Adrenal gland (tissue), 19 donors: ENCODE measurements at places on chromosomes 2 and 18.

DNA sequence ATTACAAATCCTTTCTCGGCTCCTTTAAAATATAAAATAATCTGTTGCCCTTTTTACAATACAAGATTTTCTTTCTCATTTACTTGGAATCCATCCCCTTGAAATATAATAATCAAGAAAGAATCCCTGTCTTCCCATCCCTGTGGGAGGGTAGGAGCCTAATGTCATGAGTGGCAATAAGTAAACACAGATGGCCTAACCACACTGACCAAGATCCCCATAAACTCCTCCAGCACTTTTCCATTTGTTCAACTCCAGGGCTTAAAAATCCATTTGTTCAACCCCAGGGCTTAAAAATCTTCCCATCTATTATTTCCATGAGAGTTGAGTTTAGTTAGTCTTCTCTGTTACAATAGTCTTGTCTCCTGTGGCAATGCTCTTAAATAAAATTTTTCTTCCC, 297.6 kb downstream of the CDH7 start:
- no peak for DNase-seq

DNA sequence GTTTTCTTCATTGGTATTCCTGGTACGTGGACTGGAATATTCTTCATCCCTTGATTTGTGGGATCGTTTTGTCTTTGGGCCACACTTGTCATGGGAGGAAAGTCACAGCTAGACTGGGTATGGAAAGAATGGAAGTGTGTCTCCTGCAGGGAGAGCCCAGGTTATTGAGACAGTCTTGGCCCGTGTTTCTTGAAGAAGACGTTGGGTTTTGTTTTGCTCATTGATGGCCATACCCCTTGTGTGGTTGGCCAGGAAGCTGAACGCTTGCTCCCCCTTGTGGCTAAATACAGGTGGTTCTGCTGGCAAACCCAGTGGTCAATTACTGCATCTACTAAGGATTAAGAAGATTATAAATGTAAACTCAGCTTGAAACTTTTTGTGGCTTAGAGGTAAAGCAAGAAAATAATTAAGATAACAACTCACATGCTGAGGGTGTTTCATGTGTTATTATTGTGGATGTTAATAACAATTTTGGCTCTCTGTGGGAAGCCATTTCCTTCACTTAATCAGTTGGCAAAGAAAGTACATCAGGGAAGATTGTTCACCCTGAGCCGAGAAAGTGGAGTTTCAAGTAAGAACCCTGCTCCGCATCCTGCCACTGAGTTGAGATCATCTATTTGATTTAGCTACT, 91.8 kb downstream of the NEDD4L start:
- DNase-seq: peak; percentile 67

DNA sequence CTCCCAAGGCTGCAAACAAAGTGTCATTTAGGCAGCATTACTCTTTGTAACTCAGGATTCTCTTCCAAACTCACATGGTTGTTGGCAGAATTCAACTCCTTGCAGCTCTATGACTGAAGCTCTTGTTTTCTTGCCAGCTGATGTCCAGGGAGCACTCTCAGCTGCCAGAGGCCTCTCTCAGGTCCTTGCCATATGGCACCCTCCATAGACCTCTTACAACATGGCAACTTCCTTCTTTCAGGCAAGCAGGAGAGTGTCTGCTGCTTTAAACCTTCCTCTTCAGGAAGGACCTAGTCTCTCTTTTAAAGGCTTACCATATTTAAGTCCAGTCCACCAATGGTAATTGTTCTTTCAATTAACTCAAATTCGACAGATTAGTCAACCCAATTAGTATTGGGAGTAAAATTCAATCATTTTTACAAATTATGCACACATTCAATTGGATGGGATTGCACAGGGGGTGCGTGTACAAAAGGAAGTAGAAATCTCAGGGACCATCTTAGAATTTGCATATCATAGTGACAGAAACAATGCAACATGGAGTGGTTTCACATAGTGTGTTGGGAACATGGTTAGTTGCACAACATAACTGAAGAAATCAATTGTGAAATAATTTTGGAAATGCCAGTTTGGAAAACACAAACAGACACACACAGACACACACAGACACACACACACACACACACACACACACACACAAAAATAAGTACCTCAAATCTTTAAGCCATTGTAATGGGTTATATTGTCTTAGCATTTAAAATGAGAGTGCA, 893.5 kb upstream of the ZEB2 start:
- no peak for DNase-seq

- no peak for DNase-seq
These were observed 5.1 kb downstream of the DGUOK start for GRCh38 chr2:73931531-73932500.
